ENCODE measurements at places on chromosomes 12 and 14. TPM values are rescaled to one million over a fixed set of nuclear protein-coding genes. Genes with fewer than 3 reads are reported as not detected.

The GRIN2B gene
- polyA plus RNA-seq: under 0.01 TPM

DNA sequence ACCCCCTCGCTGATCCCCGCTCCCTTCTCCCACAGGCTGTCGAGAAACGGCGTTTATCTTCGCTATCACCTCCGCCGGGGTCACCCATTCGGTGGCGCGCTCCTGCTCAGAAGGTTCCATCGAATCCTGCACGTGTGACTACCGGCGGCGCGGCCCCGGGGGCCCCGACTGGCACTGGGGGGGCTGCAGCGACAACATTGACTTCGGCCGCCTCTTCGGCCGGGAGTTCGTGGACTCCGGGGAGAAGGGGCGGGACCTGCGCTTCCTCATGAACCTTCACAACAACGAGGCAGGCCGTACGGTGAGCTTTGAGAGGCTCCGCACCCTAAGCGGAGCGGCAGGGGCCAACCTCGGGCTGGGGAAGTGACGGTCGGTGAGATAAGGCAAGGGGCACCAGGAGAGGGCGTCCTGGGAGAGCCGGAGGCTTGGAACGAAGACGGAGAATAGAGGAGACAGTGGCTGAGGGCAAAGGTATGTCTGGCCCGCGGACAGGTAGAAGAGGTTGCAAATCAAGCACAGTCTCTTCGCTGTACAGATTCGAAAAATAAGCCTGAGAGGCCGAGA, 2.3 kb downstream of the WNT1 start:
- peak; percentile 53 for DNase-seq

The FAM186B gene
- 0.16 TPM for polyA plus RNA-seq

GRCh38 chr12:13233830-13234641, 37.5 kb downstream of the EMP1 start:
- DNase-seq: no peak

DNA sequence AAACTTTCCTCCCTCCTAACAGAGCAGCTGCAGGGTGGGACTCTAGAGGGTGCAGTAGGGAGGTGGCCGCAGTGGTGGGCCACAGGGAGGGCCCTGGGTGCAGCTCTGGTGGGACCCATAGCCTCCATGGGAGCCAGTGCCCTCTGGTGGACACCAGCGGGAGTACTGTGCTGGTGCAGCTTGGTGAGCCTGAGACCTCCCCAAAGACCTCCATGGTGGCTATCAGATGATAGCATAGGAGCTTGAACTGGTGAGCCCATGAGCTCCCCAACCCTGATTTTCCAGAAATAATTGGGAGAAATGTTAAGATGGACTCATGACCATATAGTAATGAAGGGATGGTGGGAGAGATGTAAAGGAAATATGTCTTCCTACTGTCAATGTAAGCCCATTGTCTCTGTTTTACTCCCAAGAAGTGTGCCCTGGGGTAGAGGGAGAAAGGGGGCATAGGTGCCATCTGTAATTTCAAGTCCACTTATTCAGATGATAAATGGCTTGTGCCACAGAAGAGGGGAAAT, 98.7 kb downstream of the GAS2L3 start:
- peak; percentile 43 for DNase-seq

The FAM90A1 gene
- 0.07 TPM for polyA plus RNA-seq

DNA sequence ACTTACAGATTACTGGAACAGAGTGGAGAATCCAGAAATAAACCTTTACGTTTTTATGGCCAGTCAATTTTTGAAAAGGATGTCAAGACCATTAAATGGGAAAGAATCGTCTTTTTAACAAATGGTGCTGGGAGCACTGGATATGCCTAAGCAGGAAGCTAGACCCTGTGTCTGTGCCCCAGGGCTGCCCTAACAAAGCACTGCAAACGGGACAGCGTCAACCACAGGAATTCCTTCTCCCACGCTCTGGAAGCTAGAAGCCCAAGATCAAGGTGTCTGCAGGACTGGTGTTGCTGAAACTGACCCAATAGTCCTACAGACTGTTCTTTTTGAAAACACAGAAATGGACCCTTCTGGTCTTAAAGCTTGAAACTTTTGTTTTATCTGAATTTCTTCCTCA, 9.3 kb upstream of the TMEM121 start:
- DNase-seq: no peak

The ACSM4 gene
- not detected for polyA plus RNA-seq

The CGRRF1 gene
- polyA plus RNA-seq: 16.8 TPM

The ART4 gene
- polyA plus RNA-seq: 6.8 TPM

DNA sequence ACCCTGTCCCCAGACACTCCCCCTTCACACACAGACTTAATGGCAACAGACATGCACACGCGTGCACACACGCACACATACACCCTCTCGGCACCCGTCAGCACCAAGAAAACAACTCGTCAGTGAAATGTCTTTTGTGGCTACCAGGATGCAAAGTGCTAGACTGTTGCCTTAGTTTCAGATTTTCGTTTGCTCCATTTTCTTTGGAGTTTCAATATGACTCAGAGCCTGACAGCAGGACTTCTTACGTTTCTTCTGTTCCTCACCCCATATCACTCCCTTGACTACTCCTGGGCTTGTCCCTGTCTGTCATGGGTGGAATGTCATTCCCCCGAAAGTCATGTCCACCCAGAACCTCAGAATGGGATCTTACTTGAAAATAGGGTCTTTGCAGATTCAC, 182.9 kb downstream of the GLT1D1 start:
- DNase-seq: no peak

The GSC gene
- polyA plus RNA-seq: 0.14 TPM

GRCh38 chr14:90632871-90633270, 183.4 kb downstream of the TTC7B start:
- DNase-seq: no peak

The AMIGO2 gene
- polyA plus RNA-seq: 5.2 TPM

DNA sequence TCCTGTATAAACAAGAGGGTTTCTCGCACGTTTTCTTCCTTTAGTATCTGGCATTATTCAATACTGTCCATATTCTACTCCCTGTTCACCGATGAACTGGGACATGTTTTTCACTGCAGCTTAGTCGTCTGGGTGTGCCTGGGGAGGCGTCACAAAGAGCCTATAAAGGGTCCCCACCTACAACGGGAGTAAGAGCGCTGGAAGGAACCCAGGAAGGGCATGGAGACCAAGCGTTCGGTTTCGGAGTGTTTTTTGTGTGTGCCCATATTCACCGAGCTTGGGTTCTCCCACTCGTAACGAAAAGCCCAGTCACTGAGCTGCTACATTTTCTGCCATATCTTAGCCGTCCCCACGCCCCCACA, 592 bp upstream of the USP15 start:
- DNase-seq: no peak

DNA sequence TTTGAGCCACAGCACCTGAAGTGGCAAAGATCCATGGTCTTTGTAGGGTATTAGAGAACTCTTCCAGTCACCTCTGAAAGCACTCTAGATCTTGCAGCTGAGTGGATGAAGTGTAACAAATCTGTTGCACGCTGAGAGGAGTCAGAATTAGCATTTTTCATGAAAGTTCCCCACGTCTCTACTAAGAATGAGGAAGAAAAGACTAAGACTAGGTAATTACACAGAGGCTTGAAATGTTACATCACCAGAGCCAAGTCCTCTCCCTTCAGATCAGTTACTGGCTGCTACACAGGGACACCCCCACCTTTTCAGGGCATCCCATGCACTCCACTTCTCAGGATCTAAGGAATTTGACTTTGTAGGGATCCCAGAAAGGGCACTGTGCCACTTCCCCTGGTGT, 98.6 kb upstream of the FKBP4 start:
- DNase-seq: no peak

The VASH1 gene
- 23.1 TPM for polyA plus RNA-seq

GRCh38 chr14:30482276-30482675, 76.7 kb upstream of the G2E3 start:
- no peak for DNase-seq

DNA sequence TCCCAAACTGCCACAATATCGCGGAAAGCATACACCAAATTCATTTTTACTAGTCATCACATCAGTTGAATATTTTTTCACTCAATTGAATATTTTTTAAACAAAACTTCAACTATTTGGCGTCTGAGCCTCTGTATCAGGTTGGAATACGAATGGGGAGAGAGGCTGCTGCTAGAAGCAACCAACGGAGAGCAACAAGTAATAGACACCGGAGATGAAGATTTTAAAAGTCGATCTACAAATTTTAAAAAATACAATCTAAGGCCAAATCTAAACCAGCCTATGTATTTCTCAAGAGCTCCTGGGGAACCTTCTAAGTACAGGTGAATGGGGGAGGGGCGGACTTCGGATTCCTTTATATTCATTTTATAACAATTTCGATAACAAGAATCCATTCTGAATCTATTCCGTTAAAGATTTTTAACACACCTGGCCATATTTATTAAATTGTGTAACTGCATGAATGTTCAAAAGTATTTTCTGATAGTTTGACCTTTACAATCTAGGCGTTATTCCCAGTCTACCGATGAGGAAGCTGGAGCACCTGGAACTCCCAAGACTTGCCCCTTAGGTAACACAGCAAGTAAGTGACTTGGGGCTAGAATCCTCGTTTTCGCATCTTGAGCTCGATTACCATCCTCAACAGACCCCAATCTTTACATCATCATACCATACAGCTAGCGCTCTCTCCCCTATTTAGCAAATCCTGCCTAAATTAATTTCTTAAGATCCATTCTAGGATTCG, 1.2 kb downstream of the GNPNAT1 start:
- no peak for DNase-seq

The OR6C76 gene
- polyA plus RNA-seq: not detected

The C3AR1 gene
- 2.4 TPM for polyA plus RNA-seq

The KRT6C gene
- polyA plus RNA-seq: not detected

DNA sequence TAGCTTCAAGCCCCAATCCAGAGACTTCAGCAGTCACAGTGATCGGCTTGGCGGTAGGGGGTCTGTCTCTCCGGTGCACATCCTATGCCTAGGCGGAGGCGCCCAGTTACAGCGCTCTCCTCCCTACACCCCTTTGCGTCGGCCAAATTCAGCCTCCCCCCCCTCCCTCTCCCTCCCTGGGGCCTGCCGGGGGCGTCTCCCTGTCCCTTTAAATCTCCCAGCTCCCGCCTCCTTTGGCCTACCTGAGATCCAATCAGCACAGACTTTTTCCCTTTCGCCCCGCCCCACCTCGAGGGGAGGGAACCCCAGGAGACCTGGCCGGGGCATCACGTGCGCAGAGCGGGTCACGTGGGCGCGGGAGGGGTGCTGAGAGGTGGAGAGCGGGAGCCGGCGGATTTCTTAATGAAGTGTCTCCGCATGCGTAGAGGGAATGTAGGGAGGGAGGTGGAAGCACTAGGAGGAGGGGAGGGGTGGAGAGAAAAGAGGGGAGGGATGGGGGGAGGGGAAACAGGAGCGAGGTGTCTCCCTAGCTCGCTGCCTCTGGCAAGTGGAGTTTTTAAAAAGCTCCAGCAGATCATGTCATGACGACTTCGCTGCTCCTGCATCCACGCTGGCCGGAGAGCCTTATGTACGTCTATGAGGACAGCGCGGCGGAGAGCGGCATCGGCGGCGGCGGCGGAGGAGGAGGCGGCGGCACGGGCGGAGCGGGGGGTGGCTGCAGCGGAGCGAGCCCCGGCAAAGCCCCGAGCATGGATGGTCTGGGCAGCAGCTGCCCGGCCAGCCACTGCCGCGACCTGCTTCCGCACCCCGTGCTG, at the start of gene HOXC13:
Gene HOXC13 (plus strand): TSS at position 506 of the 815 bp plus-strand sequence. CDS start 76 bp downstream, at position 582.
- DNase-seq: no peak

The TCTN1 gene
- polyA plus RNA-seq: 33.7 TPM

GRCh38 chr14:68487805-68488590, 304.9 kb downstream of the ZFP36L1 start:
- DNase-seq: no peak

- DNase-seq: no peak
Measured at GRCh38 chr12:15823360-15824128, 34.4 kb upstream of the EPS8 start.

The VDR gene
- 0.27 TPM for polyA plus RNA-seq

- DNase-seq: no peak
Measured at GRCh38 chr14:55116246-55117030, 12.6 kb upstream of the LGALS3 start.

GRCh38 chr14:50955373-50956043, 11.2 kb upstream of the PYGL start:
- peak; percentile 69 for DNase-seq

- no peak for DNase-seq
Measured at GRCh38 chr12:111556676-111557075, 42.4 kb downstream of the ATXN2 start.

The STRN3 gene
- polyA plus RNA-seq: 16.8 TPM

DNA sequence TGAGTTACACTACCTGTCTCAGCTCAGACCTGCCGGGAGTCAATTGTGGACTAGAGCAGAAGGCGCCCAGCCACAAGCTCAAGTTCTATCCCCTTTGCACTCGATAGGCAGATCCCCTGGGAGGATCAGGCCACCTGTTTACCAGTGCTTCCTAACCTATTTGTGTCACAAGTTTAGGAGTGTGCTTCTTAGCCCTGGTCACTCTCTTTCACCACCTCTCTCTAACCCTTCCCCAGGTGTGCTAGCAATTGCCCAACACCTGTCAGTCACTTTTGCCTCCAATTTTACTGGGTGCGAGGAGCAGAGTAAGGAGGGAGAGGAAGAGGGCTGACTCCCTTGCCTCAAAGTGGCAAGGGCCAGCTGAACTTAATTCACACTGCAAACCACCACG, 745 bp upstream of the NAA30 start:
- no peak for DNase-seq

The JAG2 gene
- 17.8 TPM for polyA plus RNA-seq

DNA sequence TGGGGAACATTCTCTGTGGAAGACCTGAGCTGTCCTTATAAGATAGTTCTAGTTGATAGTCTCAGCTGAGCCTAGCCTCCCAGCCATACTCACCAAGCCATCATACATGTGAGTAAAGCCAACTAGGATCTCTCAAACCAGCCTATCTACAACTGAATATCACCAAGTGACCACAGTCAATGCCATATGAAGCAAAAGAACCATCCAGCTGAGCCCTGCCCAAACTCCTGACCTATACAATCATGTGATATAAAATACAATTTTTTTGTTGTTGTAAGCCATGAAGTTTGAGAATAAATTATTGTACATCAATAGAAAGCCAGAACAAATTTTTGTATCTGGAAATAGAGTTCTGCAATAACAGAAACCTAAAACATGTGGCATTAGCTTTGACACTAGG, 118.3 kb downstream of the SLC25A21 start:
- no peak for DNase-seq

- no peak for DNase-seq
Measured at GRCh38 chr12:119758722-119759121, 90.8 kb downstream of the PRKAB1 start.

- DNase-seq: peak; percentile 50
Measured at GRCh38 chr12:124684971-124685688, 117.7 kb upstream of the NCOR2 start.
